ENCODE measurements at places on chromosomes 1 and 21.

GRCh38 chr1:179369751-179370341 is 4.1 kb downstream of the AXDND1 start:
- DNase-seq, result peak; percentile 31

DNA sequence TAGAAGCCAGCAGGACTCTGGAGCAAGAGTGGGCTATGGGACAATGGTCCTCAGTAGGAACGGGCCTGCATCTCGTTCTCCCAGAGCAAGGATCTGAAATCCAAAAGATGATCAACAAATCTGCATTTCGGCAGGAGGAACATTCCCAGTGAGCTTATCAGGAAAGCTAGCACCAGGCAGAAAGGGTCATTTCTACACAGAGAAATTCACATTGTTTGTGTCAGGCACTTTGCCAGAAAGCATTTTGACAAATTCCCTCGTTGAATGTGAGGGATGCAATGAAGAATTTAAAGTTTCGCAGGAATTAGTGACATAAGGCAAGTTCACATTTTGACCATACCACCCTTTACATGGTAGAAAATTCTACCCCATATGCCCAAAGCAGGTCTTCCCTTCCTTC is 31.6 kb upstream of the ETS2 start:
- DNase-seq, result no peak

GRCh38 chr21:41234569-41234968 is 66.6 kb downstream of the BACE2 start:
- no peak for DNase-seq

GRCh38 chr1:223700942-223701637 is 11.2 kb upstream of the CAPN2 start:
- peak; percentile 97 for DNase-seq

DNA sequence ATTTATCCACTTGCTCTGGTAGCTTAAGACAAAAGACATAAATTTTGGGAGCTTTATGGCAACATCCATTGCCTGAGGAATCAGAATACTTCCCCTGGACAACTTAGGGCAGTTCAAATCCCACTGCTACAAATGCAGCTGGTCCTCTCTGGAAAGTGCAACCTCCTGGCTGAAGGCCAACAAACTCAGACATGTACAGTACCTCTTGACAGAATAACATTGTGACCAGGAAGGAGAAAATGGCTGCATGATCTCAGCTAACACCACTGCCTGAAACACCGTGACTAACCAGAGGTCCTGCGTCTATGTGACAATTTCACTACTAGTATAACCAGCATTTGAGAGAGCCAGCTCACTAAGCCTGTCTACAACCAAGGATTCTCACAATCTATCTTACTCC is 218.9 kb downstream of the CRB1 start:
- DNase-seq, result no peak

GRCh38 chr1:68103884-68104554 is 53.6 kb upstream of the DIRAS3 start:
- no peak for DNase-seq

GRCh38 chr1:58307431-58307830 is 239.1 kb downstream of the OMA1 start:
- DNase-seq, result no peak

DNA sequence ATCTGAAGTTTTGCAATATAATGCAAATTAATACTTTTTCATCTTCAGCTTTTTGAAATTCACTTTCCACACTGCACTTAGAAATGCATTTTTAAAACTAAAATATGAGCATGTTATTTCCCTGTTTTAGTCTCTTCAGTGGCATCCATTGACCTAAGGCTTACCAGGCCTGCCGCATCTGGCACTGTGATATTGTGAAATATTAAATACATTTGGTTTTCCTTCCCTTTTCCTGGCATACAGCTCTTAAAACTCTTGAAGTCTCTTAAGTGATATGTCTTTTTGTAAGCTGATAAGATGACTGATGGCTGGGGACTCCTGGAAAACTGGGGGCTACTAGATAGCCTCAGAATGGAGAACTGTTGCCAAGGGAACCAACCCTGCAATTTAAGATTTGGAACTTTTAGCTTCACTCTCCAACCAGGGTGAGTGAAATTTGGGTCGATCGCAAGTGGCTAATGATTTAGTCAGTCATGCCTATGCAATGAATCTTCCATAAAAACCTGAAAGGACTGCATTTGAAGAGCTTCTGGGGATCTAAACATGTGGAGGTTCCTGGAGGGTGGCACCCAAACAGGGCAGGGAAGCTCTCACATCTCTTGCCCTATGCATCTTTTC is 75.5 kb upstream of the PDC start:
- DNase-seq, result no peak

DNA sequence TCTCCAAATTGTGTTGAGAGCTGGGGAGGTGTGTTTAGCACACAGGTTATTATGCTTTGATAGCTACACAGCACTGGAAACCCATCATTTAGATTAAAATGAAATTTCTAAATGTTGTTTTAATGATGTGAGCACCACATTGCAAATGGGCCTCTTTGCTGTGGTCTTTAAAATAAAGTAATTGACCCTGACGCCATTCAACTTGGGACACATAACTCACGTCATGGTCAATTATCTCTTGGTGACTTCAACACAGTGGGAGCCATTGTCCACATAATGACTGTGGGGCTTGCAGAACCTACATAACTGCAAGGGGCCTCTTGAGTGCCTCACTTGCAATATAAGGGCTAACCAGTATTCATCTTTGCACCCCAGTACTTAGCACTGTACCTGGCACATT is 280.4 kb downstream of the HLX start:
- no peak for DNase-seq

- no peak for DNase-seq
Measured at GRCh38 chr1:4174291-4175200, 274.5 kb upstream of the C1orf174 start.

GRCh38 chr1:39590546-39590945 is 14.0 kb upstream of the PABPC4 start:
- no peak for DNase-seq

GRCh38 chr1:38875811-38876210 is 2.7 kb upstream of the MYCBP start:
- no peak for DNase-seq

DNA sequence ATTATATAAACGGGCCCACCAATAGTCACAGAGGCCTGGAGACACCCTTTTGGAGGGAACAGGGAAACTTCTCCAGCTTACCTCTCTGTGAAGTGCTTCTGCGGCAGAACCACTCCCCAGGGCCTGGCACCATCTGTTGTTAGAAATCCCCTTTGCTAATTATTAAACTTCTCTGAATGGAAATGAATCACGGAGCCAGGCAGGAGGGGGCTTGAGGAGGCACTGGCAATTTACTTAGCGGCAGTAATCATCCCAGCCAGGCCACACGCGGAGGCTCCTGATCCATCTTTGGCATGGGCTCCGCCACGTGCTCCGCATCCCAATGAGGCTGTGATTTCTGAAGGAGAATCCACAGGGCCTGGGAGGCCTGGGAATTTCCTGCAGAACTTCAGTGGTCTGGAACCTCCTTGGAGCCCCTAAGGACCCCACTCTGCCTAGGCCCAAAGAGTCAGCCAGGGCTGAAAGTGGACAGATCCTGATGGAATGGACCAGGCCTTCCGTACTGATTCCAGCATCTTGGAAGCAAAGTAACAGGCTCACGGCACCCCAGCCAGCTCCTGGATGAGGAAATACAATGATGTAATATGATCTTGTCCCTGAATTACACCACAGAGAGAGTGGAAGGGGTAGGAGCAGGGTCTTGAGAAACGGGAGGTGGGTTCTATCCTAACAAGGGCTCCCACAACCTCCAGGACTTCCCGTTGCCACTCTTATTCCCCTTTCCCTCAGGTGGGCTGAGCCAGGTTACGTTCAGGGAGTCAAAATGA is 62.3 kb downstream of the GRIK3 start:
- no peak for DNase-seq

- DNase-seq, result no peak
Measured at GRCh38 chr1:32195972-32196823, 4.2 kb upstream of the CCDC28B start.

DNA sequence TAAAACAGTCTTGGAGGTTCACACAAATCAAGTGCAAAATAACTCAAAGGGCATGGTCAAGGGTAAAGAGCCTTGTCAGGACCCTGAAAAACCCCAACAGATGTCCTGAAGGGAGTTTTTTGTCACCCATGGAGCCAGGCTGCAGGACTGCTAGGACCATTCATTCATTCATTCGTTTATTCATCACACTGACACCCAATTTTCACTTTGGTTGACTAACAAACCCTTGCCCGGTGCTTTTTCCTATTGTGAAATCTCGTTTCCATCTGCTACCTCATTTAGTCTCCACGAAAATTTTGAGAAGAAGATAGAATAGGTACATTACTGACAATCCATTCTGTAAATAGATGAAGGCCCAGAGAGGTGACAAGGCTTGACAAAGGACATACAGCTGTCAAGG is 216.0 kb downstream of the HIVEP3 start:
- no peak for DNase-seq

- no peak for DNase-seq
Measured at GRCh38 chr1:160741092-160741501, 2.0 kb downstream of the SLAMF7 start.

GRCh38 chr1:160578525-160579191 is 638 bp downstream of the CD84 start:
- no peak for DNase-seq

DNA sequence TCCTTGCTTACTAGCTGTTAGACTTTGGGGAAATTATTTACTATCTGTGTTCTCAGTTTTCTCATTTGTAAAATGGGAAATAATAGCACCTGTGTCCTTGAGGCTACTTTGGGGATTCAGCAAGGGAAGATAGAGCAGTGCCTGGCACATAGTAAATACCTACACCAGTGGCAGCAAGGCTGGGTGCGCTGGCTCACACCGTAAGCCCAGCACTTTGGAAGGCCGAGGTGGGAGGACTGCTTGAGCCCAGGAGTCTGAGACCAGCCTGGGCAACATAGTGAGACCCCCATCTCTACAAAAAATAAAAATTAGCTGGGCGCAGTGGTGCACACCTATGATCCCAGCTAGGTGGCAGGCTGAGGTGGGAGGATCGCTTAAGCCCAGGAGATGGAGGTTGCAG is 8.6 kb upstream of the CENPS start:
- DNase-seq, result no peak

DNA sequence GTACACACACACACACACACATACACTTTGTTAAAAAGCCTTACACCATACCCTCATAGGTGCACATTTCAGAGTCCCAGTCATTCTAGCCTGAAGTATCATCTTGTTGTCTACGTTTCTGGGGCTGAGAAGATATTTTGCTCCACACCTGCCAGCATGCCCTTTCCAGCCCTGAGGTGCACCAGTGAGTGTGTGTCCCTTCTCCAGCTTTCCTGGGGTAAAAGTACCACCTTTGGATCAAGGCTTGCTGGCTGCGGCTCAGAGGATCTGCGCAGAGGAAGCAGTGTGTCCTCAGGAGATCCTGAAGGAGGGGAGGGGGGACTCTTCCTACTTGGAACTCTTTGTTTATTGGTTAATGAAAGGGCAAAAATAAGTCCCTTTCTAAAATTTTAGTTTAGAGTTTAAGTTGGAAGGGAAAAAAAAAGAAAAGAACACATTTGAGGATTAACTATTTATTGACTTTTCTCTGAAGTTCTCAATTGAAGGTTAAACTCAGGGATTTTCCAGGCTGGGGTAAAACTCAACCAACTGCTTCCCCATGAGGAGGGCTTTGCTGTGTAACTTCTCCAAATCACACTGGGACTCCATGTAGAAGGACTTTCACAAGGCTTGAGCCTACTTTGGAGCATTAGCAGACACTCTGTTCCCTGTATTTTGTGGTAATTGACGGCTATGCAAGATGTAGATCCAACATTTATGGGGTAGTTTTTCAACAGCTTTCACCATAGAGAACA is 200.3 kb upstream of the SGIP1 start:
- no peak for DNase-seq

DNA sequence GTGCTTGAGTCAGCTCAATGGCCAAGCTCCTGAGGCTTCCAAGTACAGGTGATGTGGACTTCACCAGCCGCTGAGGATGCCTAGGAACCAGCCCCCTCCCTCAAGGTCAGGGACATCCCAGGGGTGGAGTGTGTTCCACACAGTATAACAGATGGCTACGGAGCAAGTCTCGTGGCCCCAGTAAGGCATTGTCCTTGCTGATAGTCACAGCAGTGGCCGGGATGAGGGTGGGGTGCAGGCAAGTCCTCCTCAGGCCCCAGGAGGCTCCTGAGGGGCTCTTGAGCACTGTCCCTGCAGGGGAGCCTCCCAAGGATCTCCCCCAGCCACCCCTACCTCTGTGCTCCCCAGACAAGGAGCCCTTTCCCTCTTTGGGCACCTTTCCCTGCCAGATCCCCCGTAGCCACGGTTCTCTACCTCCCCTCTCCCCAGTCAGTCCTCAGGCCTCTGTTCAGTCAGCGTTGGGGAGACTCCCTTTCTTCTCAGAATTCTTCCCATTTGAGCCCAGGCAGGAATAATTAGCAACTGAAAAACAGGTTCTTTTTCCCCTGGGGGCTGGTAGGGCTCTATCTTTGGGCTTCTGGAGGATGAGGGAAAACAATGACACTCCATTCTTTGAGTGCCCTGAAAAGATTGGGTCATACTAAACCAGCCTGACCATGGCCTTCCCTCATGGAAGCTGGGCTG is 7.1 kb upstream of the THEM5 start:
- no peak for DNase-seq

DNA sequence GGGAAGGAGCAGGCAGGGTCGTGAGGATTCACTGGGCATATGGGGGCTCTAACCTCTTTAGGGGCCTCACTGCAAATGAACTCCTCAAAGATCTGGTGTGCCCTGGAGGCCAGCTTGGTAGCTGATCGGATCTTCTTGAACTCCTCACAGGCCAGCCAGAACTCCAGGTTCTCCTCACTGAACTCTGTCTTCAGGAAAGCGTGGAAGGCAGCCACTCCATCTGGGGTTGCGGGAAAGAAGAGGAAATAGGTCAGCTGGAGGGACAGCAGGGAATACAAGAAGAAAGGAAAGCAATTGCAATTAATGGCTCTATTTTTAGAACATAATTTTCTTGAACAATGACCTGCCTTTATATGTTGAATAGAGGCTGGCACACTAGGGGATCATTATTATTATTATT is 2.3 kb downstream of the RGS16 start:
- no peak for DNase-seq

DNA sequence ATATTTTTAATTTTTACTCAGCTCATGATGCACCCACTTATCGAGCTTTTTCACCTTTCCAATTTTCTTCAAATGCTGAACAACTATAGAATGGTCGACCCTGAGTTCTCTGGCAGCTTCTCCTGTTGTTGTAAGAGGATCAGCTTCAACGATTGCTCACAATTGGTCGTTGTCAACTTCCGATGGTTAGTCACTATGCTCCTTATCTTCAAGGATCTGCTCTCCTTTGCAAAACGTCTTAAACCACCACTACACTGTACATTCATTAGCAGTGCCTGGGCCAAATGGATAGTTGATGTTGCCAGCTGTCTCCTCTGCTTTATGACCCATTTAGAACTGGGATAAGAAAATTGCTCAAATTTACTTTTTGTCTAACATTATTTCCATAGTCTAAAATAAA is 385.9 kb upstream of the LYPLAL1 start:
- no peak for DNase-seq

- no peak for DNase-seq
Measured at GRCh38 chr1:159171254-159171687, at the start of gene CADM3. TSS of gene CADM3 (plus strand) at chr1:159171615. CDS start at chr1:159171766, 151 bp downstream.

- DNase-seq, result no peak
Measured at GRCh38 chr21:44428281-44428960, 26.9 kb upstream of the LRRC3 start.

- peak; percentile 23 for DNase-seq
Measured at GRCh38 chr1:189616893-189617292, 860.8 kb downstream of the BRINP3 start.

GRCh38 chr1:168636200-168636599 is 59.8 kb downstream of the XCL1 start:
- DNase-seq, result no peak

Data from AG04449 (cell line).